DMS53 (cell line): ENCODE measurements at places on chromosomes 3 and 15.
A peak's percentile ranks its signal among the peaks of the same experiment; 100 is the strongest.

GRCh38 chr3:144127014-144127413 lies 155.4 kb downstream of the DIPK2A start:
- no peak for DNase-seq

GRCh38 chr3:23319366-23320312 lies 116.5 kb downstream of the UBE2E2 start:
- no peak for DNase-seq

DNA sequence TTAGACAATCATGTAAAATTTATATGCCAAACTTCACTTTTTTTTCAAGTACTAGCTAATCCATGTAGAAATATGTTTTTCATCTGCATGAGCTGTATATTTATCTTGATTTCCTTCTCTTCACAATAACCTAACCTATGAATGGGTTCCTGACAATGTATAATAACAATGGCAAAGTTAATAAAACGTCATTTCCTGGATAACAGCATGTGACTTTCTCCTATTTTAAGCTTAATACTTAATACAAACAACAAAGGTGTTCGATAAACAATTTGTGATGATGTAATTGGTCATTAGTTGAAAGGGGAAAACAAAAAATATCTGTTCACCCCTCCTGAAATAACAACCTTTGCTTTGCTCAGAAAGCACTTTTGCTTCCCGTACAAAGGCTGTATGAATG lies 20.4 kb downstream of the CD200 start:
- no peak for DNase-seq

DNA sequence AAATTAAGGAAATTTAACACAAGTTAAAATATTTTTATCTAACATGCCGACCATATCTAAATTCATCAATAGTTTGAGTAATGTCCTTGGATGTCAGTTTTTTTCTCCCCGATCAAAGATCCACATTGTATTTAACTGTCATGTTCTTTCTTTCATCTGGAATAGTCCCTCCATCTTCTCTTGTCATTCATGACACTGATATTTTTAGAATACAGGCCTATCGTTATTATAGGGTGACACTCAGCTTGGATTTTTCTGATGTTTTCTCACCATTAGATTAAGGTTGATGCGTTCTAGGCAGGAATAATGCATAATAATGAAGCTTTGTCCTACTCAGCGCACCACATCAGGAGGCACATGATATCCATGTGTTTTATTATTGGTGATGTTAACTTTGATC lies 13.2 kb upstream of the PYGO1 start:
- no peak for DNase-seq

- peak; percentile 44 for DNase-seq
Observed at GRCh38 chr3:85726241-85726640, 767.5 kb downstream of the CADM2 start.

GRCh38 chr3:64732576-64732975 lies 44.8 kb upstream of the ADAMTS9 start:
- no peak for DNase-seq

GRCh38 chr3:124802702-124803101 lies 72.5 kb downstream of the UMPS start:
- DNase-seq: no peak

- DNase-seq: peak; percentile 39
Observed at GRCh38 chr15:40340038-40340739, 550 bp downstream of the CCDC9B start.

DNA sequence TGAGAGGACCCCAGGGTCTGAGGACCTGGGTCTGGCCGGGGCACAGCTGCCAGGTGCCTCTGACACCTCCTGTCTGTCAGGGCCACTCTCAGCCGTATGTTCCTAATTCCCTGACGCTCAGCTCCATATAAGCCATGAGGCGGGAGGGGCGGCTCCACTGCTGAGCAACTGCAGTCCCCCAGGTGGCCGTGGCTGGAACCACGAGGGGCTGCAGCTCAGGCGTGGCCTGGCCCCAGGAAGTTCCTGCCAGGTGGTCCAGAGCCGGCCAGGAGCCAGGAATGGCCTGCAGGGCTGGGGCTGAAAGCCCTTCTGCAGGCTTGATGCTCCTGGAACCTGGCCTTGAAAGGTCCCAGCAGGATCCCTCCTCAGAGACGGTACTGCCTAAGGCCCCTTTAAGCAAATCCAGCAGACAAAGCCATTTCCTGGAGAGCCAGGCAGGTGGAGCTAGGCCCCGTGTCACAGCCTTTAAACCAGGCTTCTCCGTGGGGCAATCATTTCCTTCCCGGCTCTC lies 118.0 kb downstream of the CHSY1 start:
- DNase-seq: no peak

GRCh38 chr3:24388611-24389010 lies 106.0 kb downstream of the THRB start:
- no peak for DNase-seq

GRCh38 chr15:96042734-96043224 lies 287.7 kb upstream of the NR2F2 start:
- DNase-seq: no peak

DNA sequence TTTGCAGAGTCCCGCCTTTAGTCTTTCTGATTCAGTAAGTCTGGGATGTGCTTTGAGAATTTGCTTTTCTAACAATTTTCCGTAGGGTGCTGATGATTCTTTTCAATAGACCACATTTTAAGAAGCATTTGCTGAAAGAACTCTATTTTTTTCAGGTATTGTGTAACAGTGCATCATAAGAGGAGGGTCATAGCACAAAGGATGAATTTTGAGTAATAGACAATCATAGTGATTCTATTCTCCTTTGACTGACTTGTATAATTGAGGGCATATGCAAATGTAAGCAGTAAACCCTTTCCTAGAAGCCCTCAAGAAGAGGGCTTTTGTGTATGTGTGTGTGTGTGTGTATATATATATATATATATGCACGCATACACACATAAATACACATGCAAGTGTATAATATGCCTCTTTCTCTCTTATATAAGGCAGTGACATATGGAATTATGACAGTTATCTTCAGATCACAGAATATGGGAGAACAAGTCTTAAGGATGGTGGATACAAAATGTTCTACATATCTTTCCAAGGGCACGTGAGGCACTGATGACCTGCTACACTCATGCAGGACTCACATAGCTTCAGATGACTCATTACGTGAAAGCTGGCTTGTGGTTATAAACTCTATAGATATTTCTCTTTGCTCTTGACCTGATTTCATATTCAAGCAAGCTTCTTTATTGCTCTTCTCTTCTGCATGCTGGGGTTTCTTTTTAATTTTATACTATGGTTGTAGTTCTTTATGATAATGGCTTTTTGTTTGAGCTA lies 6.5 kb upstream of the PLSCR1 start:
- DNase-seq: peak; percentile 13

GRCh38 chr15:96702589-96702988 lies 372.1 kb downstream of the NR2F2 start:
- DNase-seq: no peak

DNA sequence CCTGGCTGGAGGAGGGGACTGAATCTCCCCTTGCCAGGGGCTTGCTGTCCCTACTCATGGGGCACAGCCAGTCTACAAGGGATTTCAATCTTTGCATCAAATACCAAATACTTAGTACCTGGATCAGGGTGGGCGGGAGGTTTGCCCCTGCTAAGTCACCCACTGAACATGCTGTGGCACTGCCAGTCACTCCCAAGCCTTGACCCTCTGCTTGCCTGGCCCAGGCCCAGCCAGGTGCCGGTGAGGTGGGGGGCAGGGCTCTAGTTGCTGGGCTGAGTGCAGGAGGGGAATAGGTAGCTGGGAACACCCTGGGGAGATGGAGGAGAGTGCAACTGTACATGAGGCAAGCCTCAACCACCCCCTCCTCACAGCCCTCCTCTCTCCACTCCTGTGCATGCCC lies 136.3 kb upstream of the LRTM1 start:
- DNase-seq: no peak

DNA sequence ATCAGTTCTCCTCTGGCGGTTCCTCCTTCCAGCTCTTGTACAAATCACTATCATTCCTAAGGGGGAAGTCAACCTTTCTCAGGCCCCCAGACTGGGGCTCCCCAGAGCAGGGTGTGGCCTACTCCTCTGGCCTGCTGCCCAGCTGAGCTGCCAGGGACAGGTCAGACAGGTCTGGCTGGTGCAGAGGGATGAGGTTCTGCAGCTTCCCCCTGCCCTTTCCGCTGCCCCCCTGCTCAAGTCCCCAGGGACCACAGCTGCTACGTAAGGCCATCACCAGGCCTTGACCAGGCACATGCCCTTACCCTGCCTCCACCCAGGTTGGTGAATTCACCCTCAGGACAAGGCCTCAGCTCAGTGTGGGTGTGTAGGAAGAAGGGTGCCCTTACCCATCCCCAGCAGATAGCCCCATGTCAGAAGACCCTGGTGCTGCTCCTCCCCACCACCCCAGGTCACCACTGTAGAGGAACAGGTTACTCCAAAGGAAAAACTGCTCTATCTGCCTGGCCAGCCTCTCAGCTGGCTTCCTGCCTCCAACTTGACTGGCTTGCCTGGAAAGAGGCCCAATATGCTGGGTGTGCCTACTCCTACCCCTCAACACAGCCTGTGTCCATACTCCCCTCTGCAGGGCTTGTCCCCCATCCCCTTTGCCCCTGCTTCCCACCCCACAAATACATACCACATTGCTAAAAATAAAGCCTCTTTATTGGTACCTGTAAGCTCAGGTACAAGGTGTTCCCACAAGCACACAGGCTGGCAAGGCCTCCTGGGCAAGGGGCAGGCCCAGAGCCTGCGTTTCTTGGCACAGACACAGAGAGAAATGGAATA lies 12.0 kb downstream of the CSRNP1 start:
- DNase-seq: peak; percentile 63

GRCh38 chr15:75739791-75740190 lies 27.1 kb upstream of the CSPG4 start:
- DNase-seq: no peak

GRCh38 chr3:154791611-154792010 lies 288.5 kb upstream of the MME start:
- no peak for DNase-seq

- no peak for DNase-seq
Observed at GRCh38 chr15:80639168-80639555, 55.9 kb upstream of the ABHD17C start.

GRCh38 chr15:68413363-68414205 lies 18.4 kb downstream of the ITGA11 start:
- no peak for DNase-seq

GRCh38 chr3:70120357-70120966 lies 120.9 kb downstream of the SAMMSON start:
- peak; percentile 77 for DNase-seq

- DNase-seq: no peak
Observed at GRCh38 chr3:162984746-162985145, 1488.1 kb downstream of the OTOL1 start.

DNA sequence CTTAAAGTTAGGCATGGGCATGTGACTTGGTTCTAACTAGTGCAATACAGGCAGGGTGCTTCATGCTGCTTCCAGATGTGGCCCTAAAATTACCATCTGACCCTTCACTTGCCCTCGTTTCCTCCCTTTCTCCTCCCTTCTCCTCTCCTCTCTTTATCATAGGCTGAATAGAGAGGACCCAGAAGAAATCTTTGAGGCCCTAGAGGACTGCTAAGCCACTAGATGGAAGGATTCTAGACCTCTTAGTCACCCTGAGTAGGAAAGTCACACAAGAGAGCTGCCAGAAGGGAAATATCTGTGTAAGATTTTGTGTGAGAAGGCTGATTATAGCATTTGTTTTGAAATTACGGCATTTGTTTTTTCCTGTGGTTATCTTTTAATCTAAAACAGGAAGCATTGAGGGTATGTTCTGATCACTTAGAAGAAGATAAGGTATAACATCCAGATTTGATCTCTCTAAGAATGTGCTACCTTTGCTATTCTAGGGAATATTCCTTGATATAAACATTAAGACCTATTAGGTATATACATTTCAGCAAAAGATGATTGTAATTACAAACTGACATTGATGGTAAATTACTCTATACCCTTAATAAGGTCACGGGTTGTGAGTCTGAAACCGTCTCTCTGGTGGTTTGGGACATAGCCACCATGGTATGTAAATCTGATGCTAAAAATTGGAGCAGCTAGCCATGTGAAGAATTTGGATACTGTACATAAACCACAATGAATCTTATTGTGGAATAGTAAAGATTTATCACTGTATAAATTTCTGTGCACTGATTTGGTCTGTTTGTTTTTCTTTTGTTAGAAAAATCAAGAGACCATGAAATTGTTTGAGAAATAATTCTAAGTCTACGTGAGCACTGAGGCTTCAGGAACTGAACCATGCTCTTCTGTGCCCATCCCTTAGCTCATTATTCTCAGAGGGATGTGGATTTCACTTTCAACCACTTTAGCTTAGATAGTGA lies 84.1 kb downstream of the TP63 start:
- peak; percentile 6 for DNase-seq

DNA sequence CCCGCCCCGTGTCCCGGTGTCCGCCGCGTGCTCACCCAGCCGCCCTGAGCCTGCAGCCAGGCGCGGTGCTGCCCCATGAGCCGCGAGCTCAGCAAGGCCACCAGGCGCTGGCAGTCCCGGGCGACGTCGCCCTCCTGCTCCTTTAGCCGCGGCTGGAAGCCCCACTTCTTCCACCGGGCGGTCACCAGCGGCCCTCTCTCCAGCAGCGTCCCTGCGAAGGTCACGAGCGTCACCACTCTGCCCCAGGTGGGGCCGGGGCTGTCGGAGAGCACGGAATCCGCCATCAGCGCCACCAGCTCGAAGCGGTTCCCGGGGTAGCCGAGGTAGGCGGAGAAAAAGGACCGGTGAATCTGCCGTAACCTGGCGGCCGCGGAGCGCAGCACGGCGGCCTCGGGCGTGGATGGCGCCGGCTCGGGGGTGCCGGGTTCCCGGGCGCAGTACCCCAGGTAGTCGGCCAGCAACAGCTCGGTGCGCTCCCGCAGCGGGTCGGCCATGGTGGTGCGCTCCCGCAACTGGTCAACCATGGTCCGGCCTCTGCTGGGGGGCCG lies 298 bp downstream of the BCL2L10 start:
- peak; percentile 80 for DNase-seq

DNA sequence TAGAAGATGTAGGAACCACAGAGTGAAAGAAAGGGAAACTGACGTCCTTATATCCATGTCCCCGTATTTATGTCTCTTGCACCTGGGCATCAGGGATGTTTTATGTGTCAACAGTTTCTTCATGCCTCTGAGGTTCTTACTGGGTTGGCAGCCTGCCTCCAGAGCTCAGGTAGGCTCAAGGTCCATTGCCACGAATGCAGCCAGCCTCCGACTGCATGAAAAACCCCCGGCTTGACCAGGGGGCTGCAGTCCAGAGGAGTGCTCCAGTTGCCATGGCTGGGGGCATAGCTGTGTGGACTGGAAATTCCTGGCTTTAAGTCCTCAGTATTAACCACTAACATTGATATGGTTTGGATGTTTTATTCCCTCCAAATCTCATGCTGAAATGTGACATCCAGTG lies 2.8 kb upstream of the CSPG5 start:
- no peak for DNase-seq

- DNase-seq: no peak
Observed at GRCh38 chr3:131518680-131519079, 15.9 kb upstream of the MRPL3 start.
